GOT3 (cell line): ENCODE measurements at places on chromosomes 1 and 21.

GRCh38 chr1:203636291-203636690 is 9.7 kb downstream of the ATP2B4 start:
- DNase-seq: no peak

GRCh38 chr1:235892734-235893413 is 26.2 kb upstream of the LYST start:
- DNase-seq: no peak

- no peak for DNase-seq
Observed at GRCh38 chr1:74824497-74825107, 91.7 kb downstream of the TYW3 start.

GRCh38 chr1:55716610-55717009 is 501.4 kb upstream of the USP24 start:
- DNase-seq: no peak

DNA sequence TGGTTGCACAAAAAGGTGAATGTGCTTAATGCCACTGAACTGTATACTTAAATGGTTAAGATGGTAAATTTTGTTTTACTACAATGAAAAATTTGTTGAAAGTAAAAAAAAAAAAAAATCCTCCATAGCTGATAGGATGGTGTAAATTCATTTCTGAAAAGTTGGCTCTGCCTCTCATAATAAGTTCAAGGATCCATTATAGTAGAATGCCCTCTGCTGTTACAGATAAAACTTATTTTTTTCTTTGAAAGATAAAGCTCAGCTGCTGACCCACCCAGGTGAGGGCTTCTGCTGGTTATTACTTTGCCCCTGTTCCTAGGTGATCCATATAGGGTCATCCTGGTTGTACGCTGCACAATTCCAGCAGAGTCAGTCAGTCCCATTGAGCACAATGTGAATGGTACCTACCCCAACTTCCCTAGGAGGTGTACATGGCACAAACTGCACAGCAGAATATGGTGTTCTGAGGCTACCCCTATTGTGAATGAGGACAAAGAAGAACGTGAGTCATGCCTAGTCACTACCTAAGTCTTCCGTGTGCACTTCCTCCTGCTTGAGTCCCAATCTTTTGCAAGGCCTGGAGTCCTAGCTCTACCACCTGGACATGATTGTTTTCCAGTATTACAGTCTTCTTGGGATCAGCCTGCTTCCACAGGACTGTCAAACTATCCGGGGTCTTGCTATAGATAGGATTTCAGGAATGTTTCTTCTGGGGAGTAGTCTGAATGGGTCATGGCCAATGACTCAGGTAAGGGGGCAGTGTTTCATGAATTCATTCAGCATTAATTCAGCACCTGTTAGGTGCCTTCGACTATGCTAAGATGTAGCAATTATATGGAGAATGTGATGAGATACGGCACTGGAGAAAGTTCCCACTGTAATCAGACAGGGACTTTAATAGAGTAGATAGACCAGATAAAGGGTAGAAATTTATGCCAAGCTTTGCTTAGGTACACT is 20.8 kb upstream of the CD5L start:
- no peak for DNase-seq

DNA sequence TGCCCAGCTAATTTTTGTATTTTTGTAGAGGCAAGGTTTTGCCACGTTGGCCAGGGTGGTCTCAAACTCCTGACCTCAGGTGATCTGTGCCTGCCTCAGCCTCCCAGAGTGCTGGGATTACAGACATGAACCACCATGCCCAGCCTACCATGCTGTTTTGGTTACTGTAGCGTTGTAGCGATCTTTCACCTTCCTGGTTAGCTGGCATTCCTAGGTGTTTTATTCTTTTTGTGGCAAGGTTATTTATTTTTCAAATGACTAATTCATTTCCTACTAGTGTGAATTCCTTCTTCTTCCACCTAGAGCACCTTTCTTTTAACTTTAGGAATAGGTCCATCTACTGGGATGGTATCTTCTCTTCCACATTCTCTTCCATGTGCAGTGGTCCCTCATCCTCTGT is 29.3 kb downstream of the TMEM200B start:
- DNase-seq: no peak

DNA sequence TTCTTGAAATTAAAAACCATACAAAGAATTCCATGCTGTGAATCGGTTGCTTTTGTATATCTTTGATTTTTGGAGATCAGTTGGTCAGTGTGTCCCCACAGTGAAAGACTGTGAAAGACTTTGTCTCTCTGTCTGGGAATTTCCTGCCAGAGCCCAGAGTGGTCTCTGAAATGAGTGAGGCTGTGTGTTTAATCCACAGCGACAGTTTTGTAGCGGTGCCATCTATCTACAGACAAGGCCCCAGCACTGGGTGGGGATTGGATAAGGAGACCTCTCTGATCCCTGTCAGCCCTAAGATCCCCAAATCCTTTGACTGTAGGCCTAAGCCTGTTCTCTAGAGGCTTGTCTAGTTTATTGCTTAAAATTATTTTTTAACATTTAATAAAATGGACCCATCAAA is 10.3 kb downstream of the GPR25 start:
- no peak for DNase-seq

- DNase-seq: no peak
Observed at GRCh38 chr1:157371221-157371620, 181.1 kb downstream of the FCRL5 start.

DNA sequence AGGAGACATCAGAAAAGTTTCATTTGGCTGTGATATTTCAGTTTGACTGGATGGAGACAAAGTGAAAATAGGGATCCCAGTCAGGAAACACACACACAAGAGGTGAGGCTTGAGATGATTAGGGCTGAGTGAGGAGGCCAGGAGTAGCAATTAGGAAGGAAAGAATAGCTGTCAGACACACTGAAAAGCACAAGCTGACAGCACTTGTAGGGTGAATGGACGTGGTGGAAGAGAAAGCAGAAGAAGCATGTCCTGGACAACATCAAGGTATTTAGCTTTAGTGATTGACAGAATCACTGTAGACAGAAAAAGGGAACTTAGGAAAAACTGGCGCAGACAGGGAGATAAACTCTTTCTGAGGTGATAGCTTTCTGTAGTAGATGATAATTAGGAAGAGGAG is 347.7 kb downstream of the TGFB2 start:
- DNase-seq: no peak

DNA sequence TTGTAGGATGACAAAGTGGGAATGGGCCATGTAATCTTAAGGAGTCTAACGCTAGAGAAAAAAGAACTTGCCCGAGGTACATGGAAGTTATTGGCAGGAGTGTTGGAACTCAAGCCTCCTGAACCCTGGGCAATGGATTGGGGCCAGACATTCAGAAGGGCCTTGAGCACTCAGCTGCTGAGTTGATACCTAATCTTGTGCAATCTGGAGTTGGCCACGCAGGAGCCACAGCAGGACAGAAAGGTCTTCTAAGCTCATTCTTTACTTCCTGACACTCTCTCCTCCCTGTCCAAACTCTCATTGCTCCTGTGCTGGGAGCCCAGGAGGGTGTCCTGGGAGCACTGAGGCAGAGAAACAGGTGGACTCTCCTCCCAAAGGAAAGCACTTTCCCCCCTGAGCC is 25.1 kb upstream of the CSF1 start:
- DNase-seq: no peak

GRCh38 chr1:67629370-67630075 is 55.5 kb upstream of the GADD45A start:
- no peak for DNase-seq

DNA sequence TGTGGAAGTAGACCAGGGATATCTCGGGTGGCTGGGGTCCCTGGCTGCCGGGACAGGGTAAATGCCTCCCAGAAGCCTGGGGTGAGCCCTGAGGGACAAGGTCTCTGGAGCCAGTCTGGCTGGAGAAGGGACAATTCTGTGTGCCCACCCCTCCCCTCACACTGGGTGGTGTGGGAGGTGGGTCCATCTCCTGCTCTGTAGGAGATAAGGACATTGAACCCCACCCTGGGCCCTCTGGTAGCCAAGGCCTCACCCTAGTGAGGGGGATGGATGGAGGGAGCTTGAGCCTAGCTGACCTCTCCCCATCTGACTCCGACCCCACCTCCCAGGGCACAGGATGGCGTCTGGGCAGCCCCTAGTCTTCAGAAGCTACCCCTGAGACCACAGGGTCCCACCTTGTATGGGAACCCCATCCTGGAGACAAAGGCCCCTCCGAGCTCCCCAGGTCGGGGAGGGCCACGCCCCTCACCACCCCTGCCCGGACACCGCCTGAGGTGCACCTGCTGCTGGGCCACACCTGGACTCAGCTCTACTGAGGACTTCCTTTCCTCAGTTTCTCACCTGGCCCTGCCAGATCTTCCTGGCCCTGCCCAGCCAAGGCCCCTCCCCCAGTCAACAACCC is 4.3 kb downstream of the AGRN start:
- no peak for DNase-seq

- no peak for DNase-seq
Observed at GRCh38 chr1:19923137-19923952, at the start of gene PLA2G2E. Gene PLA2G2E, minus strand, starts transcription at chr1:19923617. Its CDS starts 58 bp downstream, at chr1:19923559.

GRCh38 chr1:103239034-103239433 is 130.7 kb upstream of the COL11A1 start:
- DNase-seq: no peak

DNA sequence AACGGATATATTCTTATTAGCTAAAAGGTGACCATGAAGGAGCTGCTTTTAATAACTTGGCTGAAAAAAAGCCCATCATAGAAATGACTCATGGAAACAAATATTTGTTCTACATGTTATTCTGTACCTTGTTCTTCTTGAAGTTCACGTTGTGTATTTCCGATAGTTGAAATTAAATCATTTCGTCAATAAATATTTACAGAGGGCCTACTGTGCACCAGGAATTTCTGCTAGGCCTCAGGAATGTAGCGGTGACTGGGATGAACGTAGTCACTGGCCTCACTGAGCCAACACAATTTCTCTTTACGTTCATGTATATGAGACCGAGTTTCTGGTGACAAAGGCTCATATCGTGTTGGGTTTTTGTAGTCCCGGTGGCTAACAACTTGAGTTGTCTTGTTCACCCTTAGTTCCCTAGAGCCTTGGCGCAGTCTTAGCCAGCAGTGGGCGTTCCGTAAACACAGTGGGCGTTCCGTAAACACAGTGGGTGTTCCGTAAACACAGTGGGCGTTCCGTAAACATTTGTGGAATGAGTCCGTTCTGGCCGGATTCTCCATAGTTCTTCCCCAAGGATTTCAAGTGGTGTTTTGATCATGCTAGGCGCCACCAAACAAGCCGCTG is 53.2 kb upstream of the VAMP3 start:
- no peak for DNase-seq

- DNase-seq: no peak
Observed at GRCh38 chr1:57600424-57600823, 176.6 kb upstream of the DAB1 start.

DNA sequence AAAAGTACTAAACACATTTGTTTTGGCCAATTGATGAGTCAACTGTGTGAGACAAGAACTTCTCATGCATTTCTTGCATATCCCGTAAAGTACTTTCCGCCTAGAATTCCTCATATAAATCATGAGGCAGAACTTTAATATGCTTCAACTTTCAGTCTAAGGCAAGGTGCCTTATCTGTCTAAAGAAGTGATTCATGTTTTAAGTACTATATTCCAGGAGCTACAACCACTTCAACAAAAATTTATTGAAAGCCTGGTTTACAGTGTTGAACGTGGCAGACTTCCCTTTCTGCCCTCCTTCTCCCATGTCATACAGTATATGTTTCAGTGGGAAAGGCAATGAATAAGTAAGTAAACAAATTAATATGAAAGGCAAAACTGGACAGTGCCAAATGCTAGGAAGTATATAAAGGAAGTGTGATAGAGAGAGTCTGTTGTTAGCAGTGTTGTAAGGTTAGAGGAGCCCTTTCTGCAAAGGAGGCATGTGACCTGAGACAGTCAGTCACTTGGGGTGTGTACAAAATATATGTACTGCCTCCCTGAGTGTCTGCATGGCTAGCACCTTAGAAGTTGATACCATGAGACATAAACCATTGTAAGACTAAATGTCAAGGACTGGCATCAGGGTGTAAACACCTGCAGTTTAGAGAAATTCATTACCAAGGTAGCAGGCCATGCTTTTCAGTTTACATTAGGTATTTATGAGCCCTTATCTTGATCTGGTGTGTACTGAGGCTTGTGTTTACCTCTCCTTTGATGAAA is 362.2 kb downstream of the SRGAP2C start:
- DNase-seq: no peak

DNA sequence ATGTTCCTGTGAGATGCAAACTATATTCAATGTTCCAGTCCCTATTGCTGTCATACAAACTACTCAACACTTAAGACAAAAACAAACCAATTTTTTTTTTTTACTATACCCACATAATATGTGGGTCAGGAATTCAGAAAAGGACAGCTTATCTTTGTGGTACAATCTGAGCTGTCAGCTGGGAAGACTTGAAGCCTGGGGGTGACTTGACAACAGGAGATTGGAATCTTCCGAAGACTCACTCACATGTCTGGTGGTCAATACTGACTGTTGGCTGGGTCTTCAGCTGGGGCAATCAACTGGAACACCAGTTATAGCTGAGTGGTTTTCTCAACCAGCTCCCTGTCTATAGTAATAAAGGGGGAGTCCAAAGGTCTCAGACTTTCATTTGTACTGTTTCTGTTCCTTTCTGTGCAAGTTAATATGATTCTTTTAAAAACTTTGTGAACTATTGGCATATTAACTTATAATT is 81.7 kb upstream of the ATP1B1 start:
- DNase-seq: no peak

GRCh38 chr1:103025858-103026409 is 82.4 kb downstream of the COL11A1 start:
- no peak for DNase-seq

GRCh38 chr1:96034006-96034405 is 687.6 kb upstream of the PTBP2 start:
- no peak for DNase-seq

DNA sequence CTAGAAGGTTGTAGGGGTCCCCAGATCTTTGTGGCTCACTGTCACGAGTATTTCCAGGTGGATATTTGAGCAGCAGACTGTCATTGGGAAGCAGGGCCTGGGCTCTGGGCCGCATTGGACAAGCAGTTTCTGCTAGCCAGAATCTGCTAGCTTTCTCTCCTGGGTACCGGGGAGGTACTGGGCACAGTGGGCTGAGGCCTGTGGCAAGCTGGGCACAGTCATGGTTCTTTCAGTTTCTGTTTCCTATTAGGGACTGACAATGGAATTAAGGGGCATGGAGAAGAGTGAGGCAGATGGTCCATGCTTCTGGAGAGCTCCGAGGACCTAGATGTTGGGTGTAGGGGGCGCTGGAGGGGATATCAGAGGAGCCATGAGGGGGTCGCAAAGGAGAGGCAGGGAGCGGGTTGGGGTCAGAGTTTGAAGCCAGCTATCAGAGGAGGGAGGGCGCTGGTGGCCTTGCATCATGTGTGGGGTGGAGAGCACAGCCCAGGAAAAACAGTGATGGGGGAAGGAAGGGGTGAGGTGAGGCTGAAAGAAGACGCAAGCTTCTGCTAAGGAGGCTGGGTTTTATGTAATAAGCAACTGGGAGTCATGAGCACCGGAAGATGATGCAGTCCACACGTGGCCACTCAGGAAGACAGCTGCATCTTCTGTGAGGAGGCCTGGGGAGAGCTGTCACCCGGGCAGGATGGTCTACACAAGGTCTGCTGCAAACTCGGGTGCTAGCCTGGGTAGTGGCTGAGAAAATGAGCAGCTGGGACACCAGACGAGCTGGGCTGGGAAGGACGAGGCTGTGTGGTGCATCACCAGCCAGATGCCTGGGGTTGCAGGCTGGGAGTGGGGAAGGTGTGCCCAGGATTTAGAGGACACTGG is 72.7 kb downstream of the IER5 start:
- no peak for DNase-seq
